Progenitor cell of endocrine pancreas (in vitro differentiated cells): ENCODE measurements at places on chromosomes 11 and 22.

- no peak overlapping the region for H3K4me3 ChIP-seq
- H3K36me3 ChIP-seq, result no peaks in the 10 kb centered on the region
- H3K27me3 ChIP-seq, result no peaks in the 10 kb centered on the region
- H3K27ac ChIP-seq, result peak overlapping the region; percentile 41
- H3K4me1 ChIP-seq, result peaks cover 7% of the 10 kb centered on the region
Measured at GRCh38 chr11:117842131-117842941, 17.8 kb upstream of the FXYD2 start.

DNA sequence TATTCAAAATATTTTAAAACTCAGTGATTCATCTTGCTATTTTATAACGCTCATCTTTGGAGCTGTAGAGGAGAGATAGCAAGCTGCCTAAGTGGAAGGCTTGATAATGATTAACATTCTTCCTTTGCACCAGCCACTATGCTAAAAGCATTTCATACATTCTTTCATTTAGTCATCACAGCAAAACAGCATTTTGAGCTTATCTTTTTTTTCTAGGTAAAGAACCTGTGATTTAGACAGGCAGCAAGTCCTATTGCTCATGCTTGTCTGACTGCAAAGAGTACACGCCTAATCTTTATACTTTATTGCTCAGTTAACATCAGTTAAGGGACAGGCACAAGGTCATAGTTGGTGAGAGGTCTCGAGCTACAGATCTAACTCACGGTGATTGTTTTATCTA is 713.1 kb upstream of the ARHGAP42 start:
- no peak overlapping the region for H3K27ac ChIP-seq
- H3K4me3 ChIP-seq, result no peak overlapping the region
- H3K36me3 ChIP-seq, result no peaks in the 10 kb centered on the region
- no peaks in the 10 kb centered on the region for H3K27me3 ChIP-seq

DNA sequence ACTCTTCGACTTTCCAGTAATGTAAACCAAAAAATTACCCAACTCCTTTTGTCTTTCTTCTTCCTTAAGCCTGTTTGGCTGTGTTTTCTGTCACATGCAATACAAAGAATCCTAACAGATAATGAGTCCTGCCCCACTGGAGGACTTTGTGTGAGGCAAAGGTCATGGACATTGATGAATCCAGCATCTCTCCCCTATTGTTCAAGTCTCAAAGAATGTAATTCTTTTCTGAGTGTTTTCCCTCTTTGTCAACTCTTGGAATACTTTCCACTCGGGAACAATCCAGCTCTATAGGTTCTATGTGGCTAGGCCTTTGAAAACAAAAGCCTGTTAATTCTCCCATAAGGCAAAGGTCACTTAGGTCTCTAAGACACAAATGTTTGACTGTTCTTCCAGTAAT is 100.7 kb downstream of the FAR1 start:
- H3K4me3 ChIP-seq, result no peak overlapping the region
- H3K27me3 ChIP-seq, result peaks cover 11% of the 10 kb centered on the region
- peaks cover 11% of the 10 kb centered on the region for H3K4me1 ChIP-seq

DNA sequence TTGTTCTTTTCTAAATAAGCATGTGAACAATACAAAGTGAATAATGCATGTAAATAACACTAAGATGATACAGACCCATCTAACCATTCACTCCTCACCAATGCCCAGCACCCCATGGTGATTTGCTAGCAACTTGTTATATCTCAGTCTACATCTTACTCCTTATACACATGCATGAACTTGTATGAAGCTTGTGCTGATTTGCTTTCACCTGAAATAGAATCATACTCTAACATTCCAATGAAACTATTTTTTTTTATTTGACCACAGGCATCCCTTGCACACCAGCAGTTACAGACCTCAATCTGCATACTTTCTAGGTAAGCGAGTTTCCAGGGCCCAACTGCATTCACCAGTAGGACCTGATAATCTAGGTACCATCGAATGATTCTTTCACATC is 873.6 kb downstream of the OPCML start:
- peaks cover 2% of the 10 kb centered on the region for H3K4me1 ChIP-seq
- no peak overlapping the region for H3K4me3 ChIP-seq
- H3K27ac ChIP-seq, result no peak overlapping the region
- no peak for DNase-seq
- H3K36me3 ChIP-seq, result no peaks in the 10 kb centered on the region

GRCh38 chr22:28750471-28750881 is 8.6 kb downstream of the HSCB start:
- H3K4me1 ChIP-seq, result no peaks in the 10 kb centered on the region
- peaks cover 21% of the 10 kb centered on the region for H3K36me3 ChIP-seq
- no peak for DNase-seq
- H3K4me3 ChIP-seq, result no peak overlapping the region

DNA sequence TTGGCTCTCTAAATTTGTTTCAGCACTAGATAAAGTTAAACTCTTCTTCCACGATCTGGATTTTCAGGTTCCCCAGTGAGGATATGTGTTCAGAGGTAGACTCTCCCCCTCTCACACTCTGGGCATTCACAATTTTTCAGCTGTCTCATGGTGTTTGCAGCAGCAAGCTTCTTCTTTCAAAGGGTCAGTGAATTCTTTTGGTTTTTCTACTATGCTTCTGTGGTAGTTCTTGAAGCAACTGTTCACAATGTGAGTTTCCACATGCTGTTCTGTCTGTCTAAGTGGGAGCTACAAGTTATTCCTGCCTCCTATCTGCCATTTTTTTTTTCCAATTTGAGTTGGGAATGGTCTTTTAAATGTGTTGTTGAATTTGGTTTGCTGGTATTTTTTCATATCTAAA is 25.4 kb downstream of the CNTF start:
- H3K36me3 ChIP-seq, result peaks cover 1% of the 10 kb centered on the region
- H3K27ac ChIP-seq, result no peak overlapping the region
- no peak for DNase-seq
- H3K4me1 ChIP-seq, result no peaks in the 10 kb centered on the region
- H3K27me3 ChIP-seq, result peaks cover 7% of the 10 kb centered on the region

- H3K27ac ChIP-seq, result no peak overlapping the region
- H3K4me3 ChIP-seq, result no peak overlapping the region
- no peaks in the 10 kb centered on the region for H3K27me3 ChIP-seq
- H3K4me1 ChIP-seq, result peaks cover 5% of the 10 kb centered on the region
Measured at GRCh38 chr11:3942160-3942955, 86.9 kb downstream of the STIM1 start.

- H3K36me3 ChIP-seq, result no peaks in the 10 kb centered on the region
- peaks cover 3% of the 10 kb centered on the region for H3K27me3 ChIP-seq
- peak; percentile 46 for DNase-seq
- peaks cover 6% of the 10 kb centered on the region for H3K4me1 ChIP-seq
- H3K27ac ChIP-seq, result no peak overlapping the region
Measured at GRCh38 chr11:45354976-45355705, 69.0 kb upstream of the SYT13 start.

- no peak for DNase-seq
- H3K4me3 ChIP-seq, result no peak overlapping the region
- H3K27me3 ChIP-seq, result peaks cover 3% of the 10 kb centered on the region
- no peak overlapping the region for H3K27ac ChIP-seq
- peaks cover 11% of the 10 kb centered on the region for H3K36me3 ChIP-seq
- H3K4me1 ChIP-seq, result no peaks in the 10 kb centered on the region
Measured at GRCh38 chr22:18101536-18101935, 9.1 kb upstream of the TUBA8 start.

DNA sequence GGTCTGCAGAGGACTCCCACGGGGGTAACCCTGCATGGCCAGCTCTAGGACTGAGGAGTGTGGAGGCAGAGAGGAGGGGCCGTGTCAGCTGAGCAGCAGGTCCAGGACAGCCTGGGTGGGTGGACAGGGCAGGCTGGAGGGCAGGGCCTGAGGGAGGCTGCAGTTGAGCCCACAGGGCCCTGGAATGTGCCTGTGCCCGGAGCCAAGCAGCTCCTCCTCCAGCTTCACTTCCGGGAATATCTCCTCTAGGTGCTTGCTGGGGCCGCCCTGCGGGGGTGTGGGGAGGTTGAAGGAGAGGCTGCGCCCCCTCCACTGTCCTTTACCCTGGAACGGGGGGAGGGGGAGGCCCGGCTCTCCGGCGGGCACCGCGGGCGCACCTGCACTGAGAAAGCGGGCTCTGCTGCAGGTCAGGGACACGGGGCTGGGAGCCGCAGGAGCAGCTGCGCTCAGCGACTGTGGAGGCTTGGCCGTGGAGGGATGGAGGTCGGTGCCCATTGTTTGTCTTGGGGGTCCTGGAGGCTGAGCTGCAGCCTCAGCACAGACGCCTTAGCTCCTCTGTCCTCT is 1293.2 kb downstream of the BRD1 start:
- H3K27me3 ChIP-seq, result peaks cover 30% of the 10 kb centered on the region
- DNase-seq, result no peak
- H3K36me3 ChIP-seq, result no peaks in the 10 kb centered on the region
- no peak overlapping the region for H3K4me3 ChIP-seq

GRCh38 chr22:19984201-19984753 is 32.3 kb downstream of the ARVCF start:
- DNase-seq, result no peak
- H3K36me3 ChIP-seq, result peaks cover 2% of the 10 kb centered on the region
- peaks cover 6% of the 10 kb centered on the region for H3K4me1 ChIP-seq
- no peaks in the 10 kb centered on the region for H3K27me3 ChIP-seq

GRCh38 chr11:33158596-33159275 is 2.5 kb downstream of the CSTF3 start:
- H3K27me3 ChIP-seq, result no peaks in the 10 kb centered on the region
- H3K36me3 ChIP-seq, result peaks cover 23% of the 10 kb centered on the region
- H3K4me3 ChIP-seq, result peak overlapping the region; percentile 100
- H3K27ac ChIP-seq, result peak overlapping the region; percentile 83

GRCh38 chr22:38180841-38181452 is 683 bp downstream of the PLA2G6 start:
- H3K27me3 ChIP-seq, result no peaks in the 10 kb centered on the region
- H3K4me3 ChIP-seq, result peak overlapping the region; percentile 96
- H3K4me1 ChIP-seq, result peaks cover 33% of the 10 kb centered on the region

DNA sequence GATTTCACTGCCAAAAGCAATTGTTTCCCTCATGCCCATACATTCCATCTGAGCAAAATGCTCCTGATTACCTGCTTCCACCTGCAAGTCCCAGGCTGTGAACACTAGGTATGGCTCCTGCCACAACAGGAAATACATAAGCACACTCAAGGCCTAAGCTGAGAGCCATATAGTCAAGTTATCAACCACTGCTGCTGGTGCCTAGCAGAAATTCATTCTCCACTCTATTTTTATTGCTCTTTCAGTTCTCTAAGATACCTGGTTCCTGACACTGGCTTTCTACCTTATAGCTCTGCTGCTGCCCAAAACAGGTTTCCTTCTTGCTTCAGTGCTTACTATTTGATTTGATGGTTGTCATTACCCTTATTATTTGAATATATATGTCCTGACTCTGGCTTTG is 31.6 kb downstream of the SLC36A4 start:
- H3K36me3 ChIP-seq, result peaks cover 9% of the 10 kb centered on the region
- H3K27me3 ChIP-seq, result no peaks in the 10 kb centered on the region
- no peak overlapping the region for H3K4me3 ChIP-seq

DNA sequence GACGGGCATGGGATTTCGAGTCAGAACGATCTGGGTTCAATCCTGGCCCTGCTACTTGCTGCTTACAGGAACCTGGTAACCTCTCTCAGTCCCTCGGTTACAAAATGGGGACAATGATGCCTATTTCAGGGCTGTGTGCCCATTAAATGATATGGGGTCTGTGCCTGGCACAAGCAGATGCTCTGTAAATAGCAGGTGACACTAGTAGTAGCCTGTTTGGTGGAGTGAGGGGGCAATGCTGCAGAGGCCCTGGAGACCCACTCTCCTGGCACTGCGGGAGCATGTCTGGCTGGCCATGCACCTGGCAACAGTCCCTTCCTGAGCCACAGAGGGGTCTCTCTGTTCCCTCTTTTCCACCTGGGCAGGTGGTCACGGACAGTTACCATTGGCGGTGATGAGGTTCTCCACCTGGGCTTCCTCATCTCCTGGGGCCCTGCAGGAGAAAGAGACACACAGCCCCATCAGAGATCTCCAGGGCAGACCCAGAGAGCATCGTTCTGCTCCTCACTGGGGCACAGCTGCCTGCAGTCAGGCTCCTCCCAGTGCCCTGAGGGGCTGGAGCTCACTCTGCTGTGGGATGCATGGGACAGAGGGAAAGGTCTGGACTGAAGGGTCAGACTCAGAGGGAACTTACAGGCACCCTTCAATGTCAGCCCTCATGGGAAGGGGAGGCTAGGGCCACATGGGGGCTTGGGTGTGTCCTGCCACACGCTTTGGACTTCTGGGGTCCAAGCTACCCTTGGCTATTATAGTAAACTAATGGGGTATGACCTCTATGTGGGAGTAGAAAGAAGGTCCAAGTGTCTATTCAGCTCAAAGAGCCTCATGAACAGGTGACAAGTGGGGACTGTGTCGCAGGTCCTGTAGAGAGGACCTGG is 15.6 kb upstream of the FXYD2 start:
- peaks cover 14% of the 10 kb centered on the region for H3K4me1 ChIP-seq
- no peaks in the 10 kb centered on the region for H3K27me3 ChIP-seq
- no peak overlapping the region for H3K27ac ChIP-seq
- DNase-seq, result no peak
- no peaks in the 10 kb centered on the region for H3K36me3 ChIP-seq

GRCh38 chr22:42596863-42597530 is 17.7 kb downstream of the POLDIP3 start:
- H3K4me1 ChIP-seq, result peaks cover 3% of the 10 kb centered on the region
- no peak overlapping the region for H3K27ac ChIP-seq
- H3K27me3 ChIP-seq, result no peaks in the 10 kb centered on the region

- no peaks in the 10 kb centered on the region for H3K36me3 ChIP-seq
- H3K4me3 ChIP-seq, result no peak overlapping the region
- no peaks in the 10 kb centered on the region for H3K4me1 ChIP-seq
- DNase-seq, result no peak
Measured at GRCh38 chr11:87358461-87358860, 320.7 kb downstream of the TMEM135 start.

- no peaks in the 10 kb centered on the region for H3K36me3 ChIP-seq
- no peaks in the 10 kb centered on the region for H3K4me1 ChIP-seq
- peaks cover 10% of the 10 kb centered on the region for H3K27me3 ChIP-seq
- DNase-seq, result no peak
- no peak overlapping the region for H3K27ac ChIP-seq
Measured at GRCh38 chr11:1854949-1855885, 2.3 kb downstream of the LSP1 start.

GRCh38 chr22:19671316-19671715 is 43.0 kb upstream of the SEPTIN5 start:
- peaks cover 37% of the 10 kb centered on the region for H3K27me3 ChIP-seq
- H3K36me3 ChIP-seq, result no peaks in the 10 kb centered on the region
- H3K4me3 ChIP-seq, result no peak overlapping the region
- H3K4me1 ChIP-seq, result no peaks in the 10 kb centered on the region
- H3K27ac ChIP-seq, result no peak overlapping the region

- peak overlapping the region; percentile 20 for H3K4me3 ChIP-seq
- peak overlapping the region; percentile 96 for H3K27ac ChIP-seq
- peaks cover 6% of the 10 kb centered on the region for H3K36me3 ChIP-seq
- no peak for DNase-seq
Measured at GRCh38 chr22:40535189-40535512, 101.4 kb downstream of the MRTFA start.

DNA sequence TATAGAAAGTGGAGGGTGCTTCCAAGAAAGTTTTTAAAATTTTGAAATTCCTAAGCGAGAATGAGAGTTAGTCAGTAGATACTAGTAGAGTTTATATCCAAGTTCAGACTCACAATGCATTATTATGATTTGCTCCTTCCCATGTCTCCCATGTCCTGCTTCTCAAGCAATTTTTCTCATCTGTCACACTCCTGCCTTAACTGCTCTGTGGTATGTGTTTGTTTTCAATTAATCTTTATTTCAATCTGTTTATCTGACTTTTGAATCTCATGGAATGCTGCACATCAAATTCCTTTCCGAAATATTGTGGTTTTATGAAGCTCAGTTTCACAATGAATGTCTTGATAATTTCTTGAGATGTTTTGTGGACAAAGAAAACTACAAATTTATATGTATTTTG is 18.1 kb downstream of the THY1 start:
- H3K36me3 ChIP-seq, result no peaks in the 10 kb centered on the region
- H3K27ac ChIP-seq, result no peak overlapping the region
- peaks cover 2% of the 10 kb centered on the region for H3K4me1 ChIP-seq
- no peak for DNase-seq
